ENCODE measurements at places on chromosomes 3 and 15. TPM values are rescaled to one million over a fixed set of nuclear protein-coding genes. Genes with fewer than 3 reads are reported as not detected.

The PLSCR4 gene
- 494 TPM for total RNA-seq

The BCL2A1 gene
- total RNA-seq = not detected

The ZCWPW2 gene
- under 0.01 TPM for total RNA-seq

The CHRNA5 gene
- total RNA-seq = 1.8 TPM

The SLC27A2 gene
- 10.3 TPM for total RNA-seq

The CACNA1D gene
- total RNA-seq = not detected

The ATP8B4 gene
- total RNA-seq = 3.6 TPM

The GP9 gene
- total RNA-seq = not detected

The ZBBX gene
- total RNA-seq = not detected

The XIRP1 gene
- total RNA-seq = not detected

The RTP1 gene
- not detected for total RNA-seq

The VWA5B2 gene
- under 0.01 TPM for total RNA-seq

The IQCH gene
- 0.40 TPM for total RNA-seq

The MESP2 gene
- total RNA-seq = not detected

The EFCC1 gene
- 11.5 TPM for total RNA-seq

The TGM5 gene
- not detected for total RNA-seq

The SV2B gene
- total RNA-seq = 0.40 TPM

The P2RY1 gene
- under 0.01 TPM for total RNA-seq

The PIF1 gene
- total RNA-seq = 1.8 TPM

The HIGD2B gene
- under 0.01 TPM for total RNA-seq

The APOD gene
- total RNA-seq = 2.4 TPM

The C3orf49 gene
- not detected for total RNA-seq

The TGM4 gene
- under 0.01 TPM for total RNA-seq
